ENCODE measurements at places on chromosomes 11 and 22.

GRCh38 chr11:119491753-119492510, 69.0 kb upstream of the THY1 start:
- no peak for DNase-seq
- no peaks in the 10 kb centered on the region for H3K36me3 ChIP-seq
- H3K4me1 ChIP-seq: no peaks in the 10 kb centered on the region
- peaks cover 60% of the 10 kb centered on the region for H3K27me3 ChIP-seq
- H3K4me3 ChIP-seq: no peak overlapping the region

DNA sequence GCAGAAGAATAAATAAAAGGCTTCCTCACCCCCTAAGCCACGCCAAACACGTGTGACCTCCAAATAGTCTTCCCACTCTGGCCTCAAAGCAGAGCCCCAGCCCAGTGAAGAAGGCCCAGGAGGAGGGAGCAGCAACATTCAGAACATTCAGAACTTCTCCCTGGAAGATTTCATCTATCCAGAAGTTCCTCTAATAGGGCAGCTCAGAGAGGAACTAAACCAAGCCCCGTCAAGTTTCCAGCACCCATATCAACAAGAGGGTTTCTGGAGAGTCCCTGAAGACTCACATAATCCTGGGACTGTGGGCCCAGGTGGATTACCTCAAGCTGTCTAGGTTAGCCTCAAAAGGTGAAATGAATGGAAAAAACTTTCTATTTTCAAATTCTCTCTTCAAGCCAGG, 39.4 kb downstream of the PC start:
- no peaks in the 10 kb centered on the region for H3K36me3 ChIP-seq
- DNase-seq: no peak
- no peaks in the 10 kb centered on the region for H3K4me1 ChIP-seq
- H3K4me3 ChIP-seq: no peak overlapping the region
- H3K27me3 ChIP-seq: no peaks in the 10 kb centered on the region
- no peak overlapping the region for H3K27ac ChIP-seq

DNA sequence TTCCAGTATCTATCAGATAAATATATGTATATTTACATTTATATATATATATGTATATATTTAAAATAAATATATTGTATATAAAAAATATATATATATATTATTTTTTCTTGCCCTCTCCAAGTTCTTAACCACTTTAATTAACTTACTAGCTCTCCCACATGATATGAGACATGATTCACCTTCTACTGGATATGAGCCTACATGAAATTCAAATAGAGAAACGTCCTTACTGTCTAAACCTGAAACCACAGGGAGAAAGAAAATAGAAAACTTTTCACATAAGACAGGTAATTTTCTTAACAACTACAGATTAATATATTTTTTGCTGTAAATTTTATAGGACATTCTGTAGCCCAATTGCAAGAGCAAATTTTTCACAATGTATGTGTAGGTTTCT, 391.6 kb downstream of the ETS1 start:
- no peaks in the 10 kb centered on the region for H3K36me3 ChIP-seq
- no peak overlapping the region for H3K27ac ChIP-seq
- DNase-seq: no peak
- no peak overlapping the region for H3K4me3 ChIP-seq
- H3K4me1 ChIP-seq: peaks cover 9% of the 10 kb centered on the region

GRCh38 chr11:32870676-32871075, 21.9 kb upstream of the QSER1 start:
- peaks cover 3% of the 10 kb centered on the region for H3K36me3 ChIP-seq
- H3K4me1 ChIP-seq: no peaks in the 10 kb centered on the region
- no peak for DNase-seq
- no peak overlapping the region for H3K27ac ChIP-seq

DNA sequence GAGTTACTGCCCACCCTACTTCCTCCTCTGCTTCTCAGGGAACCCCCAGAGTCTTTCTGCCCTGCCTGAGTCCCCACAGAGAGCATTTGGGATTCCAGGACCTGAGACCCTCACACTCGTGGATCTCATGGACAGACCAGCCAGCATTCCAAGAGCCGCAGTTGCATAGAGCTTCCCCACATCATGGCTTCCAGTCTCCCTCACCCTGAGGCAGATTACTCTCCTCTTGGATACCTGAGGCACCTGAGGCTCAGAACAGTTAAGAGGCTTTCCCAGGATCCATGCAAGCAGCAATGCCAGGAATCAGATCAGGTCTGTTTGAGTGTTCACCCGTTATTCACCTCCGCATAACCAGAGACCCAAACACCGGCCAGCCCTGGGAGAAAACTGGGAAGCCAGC, 102.2 kb downstream of the TRIM29 start:
- no peak overlapping the region for H3K27ac ChIP-seq
- DNase-seq: peak; percentile 10
- H3K4me3 ChIP-seq: no peak overlapping the region
- H3K4me1 ChIP-seq: peaks cover 24% of the 10 kb centered on the region

GRCh38 chr22:20740222-20740951, 33.5 kb upstream of the SERPIND1 start:
- H3K27me3 ChIP-seq: no peaks in the 10 kb centered on the region
- H3K36me3 ChIP-seq: peaks cover 48% of the 10 kb centered on the region
- no peak overlapping the region for H3K27ac ChIP-seq
- H3K4me3 ChIP-seq: no peak overlapping the region

DNA sequence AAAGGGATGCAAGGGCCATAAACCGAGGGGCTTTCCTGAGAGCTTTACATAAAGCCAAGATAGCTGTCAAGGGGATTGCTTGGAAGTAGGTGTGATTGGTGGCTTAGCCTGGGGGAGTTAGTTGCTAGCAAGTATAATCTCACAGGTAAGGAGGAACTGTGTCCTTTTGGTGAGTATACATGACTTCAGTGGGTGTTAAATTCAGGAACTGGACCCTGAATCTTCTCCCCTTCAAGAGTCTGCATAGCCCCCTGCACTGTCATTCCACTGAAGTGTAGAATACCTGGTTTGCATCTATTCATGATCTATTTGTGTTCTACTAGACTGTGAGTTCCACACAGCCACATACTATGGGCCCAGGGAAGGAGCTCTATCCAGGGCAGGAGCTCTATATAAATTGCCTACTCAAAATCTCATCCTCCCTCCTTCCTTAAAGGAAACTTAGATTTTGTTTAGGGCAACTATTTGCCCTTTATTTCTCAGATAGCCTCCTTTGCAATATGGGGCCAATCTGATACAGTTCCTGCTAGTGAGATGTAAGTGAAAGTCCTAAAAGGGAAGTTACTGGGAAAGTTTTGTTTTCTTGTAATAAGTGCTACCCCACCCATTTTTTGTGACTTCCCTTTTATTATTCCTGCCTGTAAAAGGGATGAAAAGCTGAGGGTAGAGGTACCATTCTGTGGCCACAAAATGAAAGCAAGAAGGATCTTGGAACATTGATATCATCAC, 120.5 kb downstream of the PGR start:
- no peaks in the 10 kb centered on the region for H3K36me3 ChIP-seq
- no peak for DNase-seq
- H3K27ac ChIP-seq: no peak overlapping the region
- peaks cover 2% of the 10 kb centered on the region for H3K27me3 ChIP-seq

DNA sequence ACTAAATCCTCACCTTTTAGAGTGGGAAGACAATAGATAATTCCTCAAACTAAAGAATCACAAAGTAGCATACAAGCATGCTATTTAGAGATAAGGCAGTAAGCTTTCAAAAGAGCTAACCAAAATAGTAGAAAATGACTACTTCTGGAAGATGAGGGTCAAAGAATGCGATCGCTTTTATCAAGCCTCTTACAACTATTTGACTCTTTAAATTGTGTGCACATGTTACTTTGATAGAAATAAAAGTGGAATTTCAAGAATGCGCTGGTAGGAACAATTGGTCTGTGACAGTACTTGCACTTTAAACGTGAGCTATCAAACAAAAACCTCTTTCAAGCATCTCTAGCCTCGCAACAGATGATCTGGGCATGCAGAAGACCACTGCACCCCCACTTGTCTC, 97.3 kb downstream of the COMMD9 start:
- peaks cover 24% of the 10 kb centered on the region for H3K36me3 ChIP-seq
- no peak for DNase-seq
- H3K27me3 ChIP-seq: no peaks in the 10 kb centered on the region
- no peak overlapping the region for H3K4me3 ChIP-seq
- H3K27ac ChIP-seq: peak overlapping the region; percentile 76

- no peaks in the 10 kb centered on the region for H3K4me1 ChIP-seq
- no peaks in the 10 kb centered on the region for H3K36me3 ChIP-seq
- H3K27me3 ChIP-seq: no peaks in the 10 kb centered on the region
- no peak for DNase-seq
These were observed 35.2 kb downstream of the LRFN4 start for GRCh38 chr11:66891851-66892660.

GRCh38 chr11:61071208-61071681, 31.0 kb upstream of the CD5 start:
- peak overlapping the region; percentile 83 for H3K27ac ChIP-seq
- H3K27me3 ChIP-seq: no peaks in the 10 kb centered on the region
- no peak for DNase-seq

DNA sequence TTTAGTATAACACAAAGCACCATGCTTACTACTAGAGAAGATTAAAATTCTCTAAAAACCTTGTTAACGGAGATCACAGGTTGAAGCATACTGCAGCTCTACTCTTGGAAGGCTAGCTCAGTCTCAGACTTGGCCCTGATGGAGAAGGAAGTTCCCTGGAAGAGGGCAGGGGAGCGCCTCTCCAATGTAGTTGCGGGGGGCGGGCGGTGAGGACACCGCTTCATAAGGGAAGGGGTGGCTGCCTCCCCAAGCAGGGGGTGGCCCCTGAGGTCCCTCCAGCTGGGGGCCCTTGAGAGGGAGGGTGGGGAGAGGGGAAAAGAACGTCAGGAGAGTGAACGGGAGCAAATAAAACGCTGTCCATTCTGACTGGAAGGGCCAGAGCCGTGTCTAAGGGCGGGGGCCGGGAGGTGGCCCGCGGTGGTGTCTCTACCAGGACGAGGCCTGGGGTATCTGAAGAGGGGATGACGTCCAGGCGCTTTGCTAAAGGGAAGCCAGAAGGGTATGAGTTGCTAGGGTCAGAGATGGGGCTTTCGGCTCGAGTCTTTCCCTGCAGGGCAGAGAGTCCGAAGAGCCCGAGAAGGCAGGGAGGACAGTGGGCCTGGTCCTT, 553 bp upstream of the USP47 start:
- H3K27me3 ChIP-seq: peaks cover 5% of the 10 kb centered on the region
- H3K36me3 ChIP-seq: no peaks in the 10 kb centered on the region
- H3K27ac ChIP-seq: no peak overlapping the region
- peak; percentile 51 for DNase-seq

GRCh38 chr11:120314861-120315260, 10.2 kb upstream of the TLCD5 start:
- peaks cover 1% of the 10 kb centered on the region for H3K27me3 ChIP-seq
- H3K27ac ChIP-seq: no peak overlapping the region
- no peak overlapping the region for H3K4me3 ChIP-seq
- H3K4me1 ChIP-seq: peaks cover 24% of the 10 kb centered on the region
- no peaks in the 10 kb centered on the region for H3K36me3 ChIP-seq

GRCh38 chr22:46337870-46338269, 2.4 kb downstream of the TRMU start:
- no peak overlapping the region for H3K4me3 ChIP-seq
- H3K27me3 ChIP-seq: no peaks in the 10 kb centered on the region
- H3K27ac ChIP-seq: no peak overlapping the region
- DNase-seq: no peak

GRCh38 chr11:79150966-79151365, 289.9 kb downstream of the TENM4 start:
- DNase-seq: no peak
- H3K4me1 ChIP-seq: peaks cover 2% of the 10 kb centered on the region
- no peaks in the 10 kb centered on the region for H3K36me3 ChIP-seq
- no peaks in the 10 kb centered on the region for H3K27me3 ChIP-seq

DNA sequence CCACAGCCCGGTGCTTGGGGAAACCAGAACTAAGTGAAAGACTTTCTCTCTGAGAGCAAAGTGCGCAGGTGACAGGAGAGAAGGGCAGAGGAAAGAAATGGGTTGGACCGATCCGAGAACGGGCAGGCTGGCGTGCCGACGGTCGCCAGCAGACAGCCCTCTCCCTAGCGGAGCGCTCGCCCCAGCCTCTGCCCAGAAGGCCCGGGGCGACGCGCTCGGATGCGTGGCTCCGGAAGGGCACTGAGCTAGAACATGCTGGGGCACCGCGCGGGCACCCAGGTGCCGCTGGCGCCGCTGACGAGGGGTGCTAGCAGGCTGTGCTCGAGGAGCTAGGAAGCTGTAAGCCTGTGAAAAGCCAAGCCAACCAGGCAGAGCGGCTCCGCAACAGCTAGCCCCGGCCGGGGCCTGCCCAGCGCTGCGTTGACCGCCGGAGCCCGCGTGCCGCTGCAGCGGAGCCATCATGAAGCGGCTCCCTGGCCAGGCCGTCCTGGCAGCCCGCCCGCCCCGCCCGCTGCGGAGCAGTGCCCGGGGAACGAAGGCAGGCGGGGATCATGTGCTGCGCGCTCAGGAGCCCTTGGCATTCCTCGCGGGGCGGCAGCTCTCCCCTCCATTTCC, 22.1 kb upstream of the RRAS2 start:
- peak overlapping the region; percentile 63 for H3K4me3 ChIP-seq
- peaks cover 4% of the 10 kb centered on the region for H3K4me1 ChIP-seq
- no peak overlapping the region for H3K27ac ChIP-seq
- DNase-seq: peak; percentile 41

GRCh38 chr22:19105867-19106802, 16.1 kb downstream of the DGCR2 start:
- no peaks in the 10 kb centered on the region for H3K27me3 ChIP-seq
- no peak overlapping the region for H3K4me3 ChIP-seq
- H3K4me1 ChIP-seq: peaks cover 15% of the 10 kb centered on the region

DNA sequence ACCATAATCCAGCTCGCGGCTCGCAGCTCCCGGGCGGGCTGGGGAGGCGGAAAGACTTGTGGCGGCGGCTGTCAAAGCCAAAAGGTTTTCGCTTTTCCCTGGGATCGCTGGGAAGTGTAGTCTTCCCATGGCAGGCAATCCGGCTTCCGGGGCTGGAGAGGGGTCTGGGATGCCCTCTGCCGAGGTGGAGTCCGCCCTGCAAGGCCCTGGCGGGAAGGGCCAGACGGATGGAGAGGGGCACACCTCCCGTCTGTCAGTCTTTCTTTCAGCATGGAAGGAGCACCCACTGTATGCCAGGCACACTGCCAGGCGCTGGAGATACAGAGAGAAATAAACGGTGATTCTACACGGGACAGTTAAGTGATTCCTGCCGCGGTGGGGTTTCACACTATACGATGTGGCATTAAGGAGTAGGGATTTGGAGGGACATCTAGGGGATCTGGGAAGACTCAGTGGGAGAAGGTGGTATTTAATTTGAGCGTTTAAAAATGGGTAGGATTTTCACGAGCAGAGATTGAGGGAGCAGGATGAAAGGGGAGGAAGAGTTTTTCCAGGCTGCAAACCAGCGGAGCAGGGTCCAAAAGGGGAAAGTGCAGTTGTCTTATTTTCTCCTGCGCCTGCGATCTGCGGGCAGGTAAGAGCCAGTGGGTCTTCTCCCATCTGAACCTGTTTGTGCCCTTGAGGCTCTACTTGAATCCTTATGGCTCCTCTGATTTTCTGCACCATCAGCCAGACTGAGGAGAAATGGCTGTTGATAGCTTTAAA, at the start of gene BACE1:
Gene BACE1 (minus strand): TSS at position 60 of the 765 bp plus-strand sequence. CDS start 461 bp downstream, outside the sequence.
- DNase-seq: peak; percentile 50
- peak within 1 kb of the TSS; percentile 88 for H3K27ac ChIP-seq
- peak within 1 kb of the TSS; percentile 92 for H3K4me3 ChIP-seq
- H3K27me3 ChIP-seq: no peaks in the 10 kb centered on the region
- peaks cover 18% of the 10 kb centered on the region for H3K4me1 ChIP-seq
- H3K36me3 ChIP-seq: no peaks in the 10 kb centered on the region

GRCh38 chr11:117796872-117797529, at the start of gene DSCAML1:
DSCAML1 (minus strand) TSS chr11:117797216; CDS start chr11:117797079, 137 bp downstream.
- H3K4me3 ChIP-seq: peak within 1 kb of the TSS; percentile 60
- H3K4me1 ChIP-seq: peaks cover 18% of the 10 kb centered on the region

- no peak overlapping the region for H3K4me3 ChIP-seq
- H3K27ac ChIP-seq: no peak overlapping the region
- no peak for DNase-seq
These were observed 37.8 kb downstream of the PACS1 start for GRCh38 chr11:66107600-66108510.

All from mesothelial cell of epicardium (in vitro differentiated cells).